ENCODE measurements at places on chromosomes 2 and 18.
A peak's percentile ranks its signal among the peaks of the same experiment; 100 is the strongest.

GRCh38 chr2:27249891-27250651 is 12.8 kb downstream of the SLC30A3 start:
- DNase-seq: peak; percentile 8

GRCh38 chr2:237572021-237572741 is 5.8 kb downstream of the PRLH start:
- DNase-seq: peak; percentile 77

DNA sequence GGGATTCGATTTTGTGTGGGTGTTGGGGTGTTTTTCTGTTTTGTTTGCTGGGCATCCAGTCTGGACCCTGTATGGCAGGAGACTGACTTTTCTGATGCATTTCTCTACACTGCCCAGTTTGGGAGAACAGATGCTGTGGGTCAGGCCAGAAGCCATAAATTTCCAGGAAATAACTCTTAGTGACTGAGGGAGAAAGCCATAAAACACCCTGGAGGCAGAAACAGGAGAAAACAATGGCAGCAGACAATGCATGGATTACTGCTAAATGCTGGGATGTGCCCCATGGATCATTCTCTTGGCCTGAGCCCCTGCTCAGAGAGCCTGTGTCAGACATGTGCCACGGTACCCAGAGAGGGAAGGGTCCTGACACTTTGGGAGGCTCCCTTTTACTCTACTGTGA is 133.6 kb upstream of the CAPN13 start:
- DNase-seq: no peak

GRCh38 chr2:241598061-241598460 is 38.9 kb downstream of the THAP4 start:
- DNase-seq: no peak

- no peak for DNase-seq
Measured at GRCh38 chr2:53987336-53987921, 16.6 kb upstream of the PSME4 start.

- DNase-seq: no peak
Measured at GRCh38 chr18:46169464-46169941, 65.3 kb downstream of the HAUS1 start.

- DNase-seq: no peak
Measured at GRCh38 chr2:215421859-215422461, 13.9 kb downstream of the FN1 start.

- no peak for DNase-seq
Measured at GRCh38 chr2:197073701-197074433, 147.4 kb upstream of the PGAP1 start.

DNA sequence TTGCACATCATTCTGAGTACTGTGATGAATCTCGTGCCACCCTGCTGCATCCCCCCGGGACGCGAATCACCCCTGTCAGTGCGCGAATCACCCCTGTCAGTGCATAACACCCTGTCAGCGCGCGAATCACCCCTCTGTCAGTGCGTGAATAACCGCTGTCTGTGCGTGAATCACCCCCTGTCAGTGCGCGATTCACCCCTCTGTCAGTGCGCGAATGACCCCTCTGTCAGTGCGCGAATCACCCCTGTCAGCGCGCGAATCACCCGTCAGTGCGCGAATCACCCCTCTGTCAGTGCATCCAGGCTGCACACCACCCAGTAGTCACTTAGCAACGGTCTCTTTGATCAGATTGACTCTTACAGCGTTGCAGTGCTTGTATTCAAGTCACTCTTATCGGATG is 134.4 kb upstream of the TPO start:
- no peak for DNase-seq

GRCh38 chr2:173862612-173863217 is 102.5 kb downstream of the SP3 start:
- DNase-seq: no peak

DNA sequence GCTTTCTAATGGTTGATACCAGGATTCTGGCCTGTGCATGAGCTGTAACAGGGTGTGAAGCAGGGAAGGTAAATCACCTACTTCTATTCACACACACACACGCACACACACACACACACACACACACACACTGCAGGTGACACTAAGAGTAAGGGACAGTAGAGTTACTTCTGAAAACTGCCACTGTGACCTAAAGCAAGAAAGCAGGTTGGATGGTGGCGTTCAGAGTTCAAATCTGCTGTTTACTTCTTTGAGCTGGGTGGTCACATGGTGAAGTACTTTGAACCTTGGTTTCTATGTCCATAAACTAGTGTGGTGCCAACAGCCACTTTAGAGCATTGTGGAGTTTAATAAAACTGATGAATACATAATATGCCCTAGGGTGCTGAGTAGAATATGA is 248.0 kb downstream of the PIEZO2 start:
- DNase-seq: no peak

GRCh38 chr2:157246765-157247407 is 10.6 kb upstream of the GALNT5 start:
- DNase-seq: no peak

- DNase-seq: no peak
Measured at GRCh38 chr2:31693882-31694281, 113.1 kb upstream of the SRD5A2 start.

DNA sequence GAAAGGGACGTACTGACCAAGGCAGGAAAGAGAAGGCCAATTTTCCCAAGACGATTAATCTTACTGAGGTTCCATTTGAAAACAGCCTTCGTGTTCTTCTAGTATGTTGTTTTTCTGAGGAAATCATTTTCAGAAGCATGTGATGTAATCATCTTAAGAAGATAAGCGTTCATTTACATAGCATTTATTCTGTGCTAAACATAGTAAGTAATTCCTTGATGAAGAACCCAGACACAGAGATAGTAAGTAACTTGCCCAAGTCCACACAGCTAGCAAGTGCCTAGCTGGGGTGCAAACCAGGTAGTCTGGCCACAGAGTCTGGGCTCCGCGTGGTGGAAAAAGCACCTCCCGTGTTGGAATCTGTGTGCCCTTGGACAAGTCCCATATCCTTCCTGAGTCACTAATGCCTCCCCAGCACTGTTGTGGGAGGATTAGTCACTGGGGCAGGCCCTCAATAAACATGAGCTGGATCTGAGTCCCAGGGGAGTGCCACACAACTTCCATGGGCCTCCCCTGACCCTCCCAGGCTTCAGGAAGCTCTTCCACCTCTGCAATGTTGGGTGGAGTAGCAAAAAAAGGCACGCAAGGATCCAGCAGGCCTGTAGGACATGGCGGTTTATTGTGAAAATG is 26.9 kb upstream of the ASAP2 start:
- no peak for DNase-seq

GRCh38 chr2:121092095-121092494 is 192.9 kb downstream of the TFCP2L1 start:
- DNase-seq: no peak

GRCh38 chr2:140988597-140988996 is 1142.2 kb downstream of the LRP1B start:
- DNase-seq: no peak

DNA sequence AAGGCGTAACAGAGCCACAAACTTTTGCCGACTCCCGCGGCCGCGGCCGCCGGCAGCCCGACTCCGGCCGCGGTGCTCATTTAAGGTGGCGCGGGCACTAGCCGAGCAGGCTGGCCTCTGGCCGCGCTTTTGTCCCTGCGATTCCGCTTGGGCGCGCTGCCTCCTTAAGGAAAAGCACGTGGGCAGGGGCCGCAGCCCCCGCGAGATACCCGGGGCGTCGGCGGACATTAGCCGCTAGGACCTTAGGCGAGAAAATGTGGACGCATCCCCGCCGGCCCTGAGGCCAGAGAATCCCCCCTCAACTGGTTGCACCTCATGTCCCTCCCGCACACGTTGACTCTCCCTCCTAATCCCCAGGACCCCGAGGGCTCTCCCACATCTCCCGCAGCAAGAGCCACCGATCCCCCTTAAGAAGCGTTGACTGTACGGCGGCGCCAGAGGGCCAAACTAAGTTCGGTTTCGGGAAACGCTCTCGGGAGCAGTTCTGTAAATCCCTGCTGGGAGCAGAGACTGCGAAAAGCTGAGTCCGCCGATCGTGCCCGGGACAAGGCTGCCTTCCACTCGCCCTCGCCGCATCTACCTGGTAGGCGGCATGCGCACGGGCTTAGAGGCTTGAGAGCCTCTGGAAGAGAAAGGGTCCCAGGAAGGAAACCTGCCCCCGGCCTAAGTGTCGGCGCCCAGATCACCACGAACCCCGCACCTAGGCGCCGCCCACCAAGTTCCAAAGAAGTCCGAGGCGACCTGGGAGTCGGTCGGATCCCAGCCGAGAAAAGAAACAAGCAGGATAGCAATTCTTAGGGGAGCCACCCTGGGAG is 1.8 kb upstream of the SATB2 start:
- peak; percentile 35 for DNase-seq

GRCh38 chr2:1140389-1141003 is 189.8 kb downstream of the SNTG2 start:
- DNase-seq: peak; percentile 6

DNA sequence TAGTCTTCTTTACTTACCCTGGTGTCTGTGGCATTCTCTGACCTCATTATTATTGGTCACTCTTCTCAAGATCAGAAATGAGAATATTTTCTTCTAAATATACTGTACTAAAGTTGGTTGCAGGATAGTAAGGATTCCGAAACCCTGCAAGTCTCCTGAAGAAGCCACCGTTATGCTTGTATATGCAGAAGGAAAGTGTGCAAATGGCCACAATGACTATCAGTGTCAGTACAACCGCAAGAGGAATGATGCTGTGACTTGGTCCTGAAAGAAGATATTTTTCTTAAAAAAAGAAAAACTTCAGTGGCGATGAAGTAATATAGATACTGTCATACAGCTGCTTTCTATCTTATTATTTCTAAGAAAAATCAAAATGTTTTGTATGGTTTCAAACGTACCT is 120.7 kb downstream of the PLA2R1 start:
- no peak for DNase-seq

- no peak for DNase-seq
Measured at GRCh38 chr2:97714950-97715652, 1.7 kb downstream of the ZAP70 start.

- DNase-seq: no peak
Measured at GRCh38 chr2:190722061-190722759, 73.3 kb downstream of the NAB1 start.

GRCh38 chr2:5798084-5798483 is 105.9 kb downstream of the SOX11 start:
- DNase-seq: no peak

DNA sequence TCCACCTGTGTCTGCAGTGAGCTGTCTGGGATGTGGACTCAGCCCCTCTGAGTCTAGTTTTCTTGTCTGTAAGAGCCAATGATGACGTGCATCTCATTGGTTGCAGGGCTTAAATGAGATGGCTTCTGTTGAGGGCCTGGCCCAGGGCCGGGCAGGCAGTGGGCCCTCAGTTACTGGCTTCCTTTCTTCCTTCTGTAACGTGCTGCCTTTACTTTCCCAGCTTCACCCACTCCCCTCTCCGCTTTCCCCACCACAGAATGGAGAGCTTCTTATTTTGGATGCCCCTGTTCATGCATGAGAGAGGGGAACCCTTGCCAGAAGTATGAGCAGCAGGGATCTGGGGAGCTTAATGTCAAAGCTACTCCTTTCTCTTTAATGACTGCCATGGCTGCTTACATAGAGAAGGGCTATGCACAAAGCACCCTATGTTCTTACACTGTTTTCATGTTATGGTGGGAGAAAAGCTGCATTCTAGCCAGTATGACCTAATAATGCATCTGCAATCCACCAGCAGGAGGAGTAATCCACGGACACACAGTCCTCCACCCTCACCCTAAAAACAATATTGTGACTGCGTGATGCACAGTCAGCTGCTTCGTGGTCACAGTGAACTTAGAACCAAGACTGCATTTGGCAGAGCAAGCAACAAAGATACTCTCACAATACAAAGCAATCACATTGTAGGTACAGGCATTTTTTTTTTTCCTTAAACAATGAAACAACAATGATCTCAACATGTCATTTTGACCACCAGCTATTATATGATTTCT is 37.2 kb downstream of the CREG2 start:
- DNase-seq: no peak
